AG08395 (cell line): ENCODE measurements at places on chromosomes 7 and 10.

GRCh38 chr10:129695671-129696070 lies 228.6 kb downstream of the MGMT start:
- no peak for DNase-seq

DNA sequence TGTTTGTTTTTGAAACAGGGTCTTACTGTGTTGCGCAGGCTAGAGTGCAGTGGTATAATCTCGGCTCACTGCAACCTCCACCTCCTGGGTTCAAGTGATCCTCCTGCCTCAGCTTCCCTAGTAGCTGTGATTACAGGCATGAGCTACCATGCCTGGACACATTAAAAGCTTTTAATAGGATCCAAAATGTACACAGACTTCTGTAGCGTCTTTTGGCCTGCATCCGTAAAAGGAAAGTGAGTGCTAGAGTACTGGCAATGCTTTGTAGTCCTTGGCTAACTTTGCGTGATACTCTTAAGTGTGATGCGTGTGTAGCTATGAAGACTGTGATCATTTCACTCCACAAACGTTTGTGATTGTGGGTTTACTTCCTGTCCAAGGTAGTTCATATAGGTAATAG lies 13.3 kb downstream of the ZRANB1 start:
- DNase-seq, result no peak

DNA sequence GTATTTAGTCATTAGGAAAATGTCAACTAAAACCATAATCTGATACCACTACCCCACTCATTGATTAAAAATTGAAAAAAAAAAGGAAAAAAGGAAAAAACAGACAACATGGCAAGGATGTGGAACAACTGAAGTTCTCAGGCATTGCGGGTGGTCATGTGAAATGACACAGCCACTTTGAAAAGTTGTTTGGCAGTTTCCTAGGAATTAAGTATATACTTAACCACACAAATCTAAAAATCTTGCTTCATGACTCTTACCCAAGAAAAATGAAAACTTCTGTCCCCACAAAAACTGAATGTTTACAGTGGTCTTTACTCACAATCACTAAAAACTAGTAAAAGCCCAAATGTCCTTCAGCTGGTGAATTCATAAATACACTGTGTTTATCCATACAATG lies 254.5 kb downstream of the AHR start:
- DNase-seq, result peak; percentile 17

DNA sequence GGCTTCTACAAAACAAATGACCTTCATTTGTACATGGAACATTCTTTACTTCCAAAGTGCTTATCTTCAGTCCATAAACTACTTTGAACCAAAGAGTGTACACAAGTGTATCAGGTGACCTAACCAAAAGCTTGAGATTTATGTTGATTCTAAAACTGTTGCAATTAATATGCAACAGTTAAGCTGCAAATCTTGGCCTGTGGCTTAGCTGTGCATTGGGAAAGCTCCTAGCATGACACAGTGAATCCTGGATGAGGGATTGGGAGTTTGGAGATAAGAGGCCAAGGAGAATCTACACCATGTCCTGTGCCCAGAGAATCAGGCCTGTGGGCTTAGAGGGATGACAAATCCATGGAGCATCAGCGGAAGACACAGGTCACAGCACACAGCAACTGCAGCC lies 105.2 kb upstream of the GSDME start:
- DNase-seq, result no peak

GRCh38 chr7:2082139-2082998 lies 150.4 kb downstream of the MAD1L1 start:
- DNase-seq, result peak; percentile 98

DNA sequence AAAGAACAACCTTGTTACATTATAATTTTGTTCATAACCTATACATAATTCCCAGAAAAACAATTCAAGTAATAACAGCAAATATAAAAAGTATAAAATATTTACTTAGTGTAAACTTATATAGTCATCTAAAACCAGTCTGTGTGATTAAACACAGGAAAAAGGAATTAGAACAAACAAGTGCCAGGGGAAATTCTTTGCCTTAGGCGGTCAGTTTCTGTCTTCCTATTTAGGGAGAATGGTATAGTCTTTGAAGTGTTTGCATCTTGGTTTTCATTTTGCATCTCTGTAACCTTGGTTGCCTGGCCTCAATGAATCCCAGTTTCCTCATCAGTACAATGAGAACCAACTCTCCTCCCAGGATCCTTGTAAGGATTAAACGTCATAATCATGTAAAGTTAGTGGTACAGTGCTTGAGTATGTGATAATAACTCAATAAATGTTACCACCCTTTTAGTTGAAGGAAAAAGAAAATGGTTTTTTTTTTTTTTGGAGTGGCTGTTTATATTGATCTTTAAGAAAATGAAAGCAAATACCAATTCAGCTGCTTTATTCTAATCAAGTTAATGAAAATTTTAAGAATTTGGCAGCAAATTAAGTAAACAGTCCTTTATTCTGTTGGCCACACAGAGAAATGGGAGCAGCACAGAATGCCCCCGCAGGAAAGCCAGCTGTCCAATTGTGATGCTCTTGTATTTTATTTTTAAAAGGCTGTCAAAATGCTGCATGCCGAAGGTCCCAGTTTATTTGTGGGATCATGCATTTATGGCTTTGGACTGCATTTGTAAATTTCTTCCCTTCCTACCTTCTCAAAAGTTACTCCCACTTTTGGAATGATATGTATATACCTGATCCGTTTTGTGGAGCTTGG lies 61.8 kb downstream of the SHH start:
- DNase-seq, result no peak

DNA sequence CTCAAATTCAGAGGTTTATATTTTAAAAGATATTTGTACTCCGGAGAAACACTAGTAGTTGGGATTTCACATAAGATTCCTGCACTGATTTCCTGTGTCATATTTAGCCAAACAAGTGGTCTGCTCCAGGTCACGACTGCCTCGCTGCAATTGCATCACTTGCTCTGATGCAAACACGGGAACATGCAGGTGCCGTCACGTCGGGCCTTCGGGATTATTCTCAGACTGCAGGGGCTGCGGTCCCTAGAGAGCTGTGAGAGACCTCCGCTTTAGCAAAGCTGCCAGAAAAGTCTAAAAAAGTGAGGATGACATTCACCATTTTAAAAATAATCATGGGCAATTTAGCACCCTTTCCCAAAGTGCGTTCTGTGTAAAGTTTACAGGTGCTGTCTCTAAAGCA lies 93.5 kb upstream of the DDC start:
- DNase-seq, result no peak

- peak; percentile 27 for DNase-seq
Observed at GRCh38 chr7:151844071-151844824, 32.7 kb downstream of the PRKAG2 start.

DNA sequence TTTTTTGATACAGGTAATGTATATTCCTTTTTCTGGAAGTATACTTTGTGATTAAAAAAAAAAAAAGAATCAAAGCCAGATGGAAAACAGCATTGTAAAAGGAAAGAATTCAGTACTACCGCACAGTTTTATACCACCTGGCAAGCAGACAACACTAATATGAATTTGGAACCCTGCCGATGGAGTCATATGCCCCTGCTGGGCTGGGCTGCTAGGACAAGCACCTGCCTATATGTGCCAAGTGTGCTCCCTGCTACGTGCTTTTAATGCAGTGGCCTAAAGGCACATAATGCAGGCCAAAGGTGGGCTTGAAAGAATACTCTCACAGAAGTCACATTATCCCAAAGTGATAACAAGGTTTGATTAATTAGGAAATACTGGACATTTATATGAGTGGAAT lies 29.8 kb upstream of the WAC start:
- DNase-seq, result no peak

DNA sequence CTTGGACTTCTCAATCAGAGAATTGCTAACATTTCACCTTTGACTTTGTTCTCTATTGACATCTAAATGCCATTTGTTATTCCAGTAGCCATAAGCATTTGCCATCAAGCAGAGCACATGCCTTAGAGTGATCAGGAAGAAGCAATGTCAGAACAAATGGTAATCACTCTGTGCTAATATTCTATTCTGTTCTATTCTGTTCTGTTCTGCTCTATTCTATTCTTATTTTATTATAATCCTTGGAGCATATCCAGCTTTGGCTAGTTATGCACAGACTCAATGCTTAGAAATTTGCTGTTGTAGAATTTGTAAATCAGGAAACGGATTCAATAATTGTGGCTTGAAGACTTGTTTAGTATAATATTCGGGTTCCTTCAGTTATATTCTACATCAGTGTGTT lies 175.4 kb downstream of the EXOC4 start:
- DNase-seq, result no peak

- no peak for DNase-seq
Observed at GRCh38 chr7:12941512-12941911, 254.1 kb downstream of the ARL4A start.

GRCh38 chr10:132746801-132747625 lies 38.9 kb downstream of the NKX6-2 start:
- DNase-seq, result no peak

DNA sequence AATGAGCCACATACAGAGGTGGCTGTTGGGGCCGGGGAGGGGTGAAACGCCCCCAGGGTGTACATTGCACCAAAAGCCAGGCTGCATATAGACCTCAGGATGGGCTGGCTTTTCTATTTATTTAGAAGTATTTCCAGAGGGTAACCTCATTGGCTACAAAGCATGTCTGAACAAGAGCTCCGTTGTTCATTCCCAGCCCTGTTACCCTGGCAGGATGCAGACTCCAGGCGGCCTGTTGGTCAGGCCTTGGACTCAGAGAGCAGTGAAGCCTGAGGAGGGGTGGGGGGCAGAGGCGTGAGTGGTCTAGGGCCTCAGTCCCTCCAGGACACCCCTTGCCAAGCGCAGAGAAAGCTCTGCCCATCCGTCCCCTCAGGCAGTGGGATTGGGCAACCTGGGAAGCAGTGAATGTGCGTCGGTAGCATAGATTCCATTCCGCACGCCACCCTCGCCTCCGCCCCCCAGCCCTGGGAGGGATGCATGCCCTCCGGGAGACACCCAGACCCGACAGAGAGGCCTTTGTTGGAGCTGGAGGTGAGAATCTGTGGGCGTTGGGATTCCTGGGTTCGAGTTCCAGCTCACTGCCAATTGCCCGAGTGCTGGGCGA lies 41.9 kb downstream of the TCF7L2 start:
- no peak for DNase-seq

- DNase-seq, result no peak
Observed at GRCh38 chr7:27771111-27771510, 31.1 kb downstream of the TAX1BP1 start.

GRCh38 chr7:1422512-1423263 lies 36.6 kb downstream of the MICALL2 start:
- DNase-seq, result no peak

- DNase-seq, result no peak
Observed at GRCh38 chr10:29212597-29212996, 76.3 kb upstream of the LYZL1 start.

DNA sequence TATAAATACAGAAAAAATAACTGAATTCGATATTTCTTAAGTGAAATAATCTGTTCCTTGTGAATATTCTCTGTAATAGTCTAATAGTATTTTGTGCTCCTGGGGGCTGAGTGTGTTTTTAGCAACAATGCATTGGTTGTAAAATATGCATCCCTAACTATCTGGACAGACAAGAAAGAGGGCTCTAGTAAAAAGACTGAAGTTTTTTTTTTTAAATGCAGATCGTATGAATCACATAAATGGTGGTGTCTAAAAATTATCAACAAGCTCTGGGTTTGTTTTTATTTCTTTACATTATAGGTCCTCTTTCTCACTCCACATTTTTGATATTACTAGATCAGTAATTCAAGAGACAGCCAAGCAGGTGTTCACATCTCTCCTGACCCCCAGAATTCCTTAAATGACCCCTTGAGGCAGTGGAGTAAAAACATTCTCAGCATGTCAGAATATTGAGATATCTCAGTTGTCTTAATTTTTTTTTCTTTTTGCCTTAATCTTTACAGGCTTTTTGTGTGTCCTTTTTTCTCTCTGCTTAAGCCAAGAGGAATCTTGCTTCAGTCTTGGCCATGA lies 18.2 kb downstream of the ARID5B start:
- no peak for DNase-seq

GRCh38 chr10:94264085-94264484 lies 98.7 kb downstream of the NOC3L start:
- no peak for DNase-seq

- no peak for DNase-seq
Observed at GRCh38 chr10:43228783-43229207, 38.1 kb downstream of the RASGEF1A start.
